ENCODE measurements at places on chromosomes 4 and X.

DNA sequence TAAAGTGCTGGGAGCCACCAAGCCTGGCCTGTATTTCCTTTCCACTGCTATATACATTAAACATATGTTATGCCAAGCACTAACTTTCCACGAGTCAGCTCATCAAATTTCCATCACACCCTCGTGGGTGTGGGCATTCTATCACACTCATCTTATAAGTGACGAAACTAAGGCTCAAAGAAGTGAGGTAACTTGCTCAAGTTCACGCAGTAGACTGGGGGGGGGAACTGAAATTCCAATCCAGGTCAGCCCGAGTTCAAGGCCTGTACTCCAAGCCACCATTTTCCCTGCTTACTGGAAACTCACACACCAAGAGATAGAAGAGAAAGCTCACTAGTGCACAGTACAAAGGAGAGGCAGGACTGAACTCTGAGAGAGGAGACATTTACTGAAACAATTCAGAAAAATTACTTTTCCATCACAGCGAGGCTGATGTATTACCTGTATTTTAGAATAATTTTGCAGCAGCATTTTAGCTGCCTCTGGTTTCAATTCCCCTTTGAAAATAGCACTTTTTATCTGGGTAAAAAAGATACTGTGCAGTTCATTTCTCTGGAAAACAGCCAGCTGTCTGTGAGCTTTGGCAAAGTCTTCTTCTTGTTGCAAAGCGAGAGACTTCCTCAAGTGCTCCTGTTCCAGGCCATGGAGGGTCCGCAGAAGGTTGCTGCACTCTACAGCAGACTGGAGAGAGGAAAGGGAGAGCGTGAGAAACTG is 76.8 kb downstream of the EVC2 start:
- DNase-seq, result no peak

DNA sequence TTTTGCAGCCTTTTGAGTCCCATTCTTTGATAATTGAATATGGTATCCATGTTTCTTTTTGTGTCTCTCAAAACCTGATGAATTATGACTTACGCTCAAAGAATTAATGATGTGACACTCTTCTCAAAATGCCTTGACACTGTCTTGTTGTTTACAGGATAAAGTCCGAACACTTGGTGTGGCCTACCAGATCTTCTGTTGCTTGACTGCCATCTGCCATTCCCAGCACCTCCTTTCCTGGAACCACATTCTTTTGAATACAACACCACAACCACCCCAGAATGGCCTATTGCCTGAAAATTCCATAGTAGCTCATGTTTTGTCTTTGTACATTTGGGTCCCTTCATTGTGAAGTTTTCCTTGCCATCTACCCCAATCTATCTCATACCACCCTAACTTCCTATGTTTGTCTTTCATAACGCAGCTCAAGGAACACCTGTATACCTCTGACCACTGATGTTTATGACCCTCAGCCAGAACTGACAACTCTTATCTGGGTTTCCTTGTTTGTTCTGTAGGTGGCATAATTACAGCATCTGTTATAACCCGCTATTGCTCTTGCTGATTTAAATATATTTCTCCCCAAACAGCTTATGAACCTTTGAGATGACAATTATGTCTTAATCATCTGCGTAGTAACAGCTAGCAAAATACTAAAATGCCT is 991.3 kb downstream of the RAB28 start:
- DNase-seq, result no peak

DNA sequence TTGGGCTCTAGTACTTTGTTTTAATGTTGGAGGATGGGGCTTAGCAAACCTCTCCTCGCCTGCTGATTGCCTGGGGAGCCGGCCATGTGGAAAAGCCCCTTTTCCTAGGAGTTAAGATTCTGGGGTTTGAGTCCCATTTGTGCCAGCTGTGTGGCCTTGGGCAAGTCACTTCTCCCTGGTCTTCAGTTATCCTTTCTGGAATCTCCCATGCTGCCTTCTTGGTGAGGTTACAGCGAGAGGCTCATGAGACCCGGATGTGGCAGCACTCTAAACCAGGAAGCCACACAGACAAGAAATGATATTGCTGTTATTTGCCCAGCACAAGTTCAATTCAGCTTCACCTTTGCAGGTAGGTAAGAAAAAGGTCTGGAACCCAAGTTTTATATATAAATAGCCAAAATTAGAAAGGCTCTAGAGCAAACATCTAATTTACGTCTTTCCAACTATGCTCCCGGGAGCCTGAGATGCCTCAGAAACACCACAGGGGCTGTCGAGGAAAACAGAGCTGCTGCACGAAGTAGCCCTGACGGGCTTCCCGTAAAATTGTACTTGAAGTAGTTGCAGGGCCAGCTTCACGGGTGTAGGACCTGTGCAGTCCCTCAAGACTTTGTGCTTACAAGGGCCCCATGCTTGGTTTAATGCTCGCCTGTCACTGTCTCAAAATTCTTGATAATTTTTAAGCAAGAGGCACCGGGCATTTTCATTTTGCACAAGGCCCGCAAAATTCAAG is 8.3 kb upstream of the SASH3 start:
- no peak for DNase-seq

DNA sequence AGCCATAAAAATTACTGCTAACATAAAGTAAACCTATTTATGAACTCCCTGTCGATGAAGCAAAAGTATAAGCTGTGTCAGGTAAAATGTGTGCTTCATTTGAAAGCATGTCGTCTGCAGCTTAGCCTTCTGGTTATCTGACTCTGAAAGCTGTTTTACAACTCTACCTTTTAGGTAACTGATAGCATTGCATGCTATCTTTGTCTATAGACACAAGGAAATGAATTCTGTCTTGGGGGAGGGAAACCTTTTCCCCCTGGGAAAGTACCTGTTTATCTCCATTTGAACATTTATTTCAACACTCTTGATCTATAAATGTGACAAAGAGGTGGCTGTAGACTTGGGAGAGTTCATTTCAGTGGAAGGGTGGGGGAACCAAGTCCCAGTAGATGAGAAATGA is 51.4 kb downstream of the RAB40A start:
- no peak for DNase-seq

- DNase-seq, result no peak
These were observed 208.8 kb downstream of the STK32B start for GRCh38 chr4:5260121-5260520.

GRCh38 chr4:132556316-132556715 is 592.8 kb upstream of the PCDH10 start:
- no peak for DNase-seq

- DNase-seq, result no peak
These were observed 48.3 kb downstream of the RAI2 start for GRCh38 chrX:17812763-17813162.

GRCh38 chr4:103092245-103092644 is 7.4 kb downstream of the BDH2 start:
- no peak for DNase-seq
